ENCODE measurements at places on chromosomes 4 and X.

GRCh38 chr4:150068300-150068960, 9.8 kb upstream of the DCLK2 start:
- DNase-seq = no peak

DNA sequence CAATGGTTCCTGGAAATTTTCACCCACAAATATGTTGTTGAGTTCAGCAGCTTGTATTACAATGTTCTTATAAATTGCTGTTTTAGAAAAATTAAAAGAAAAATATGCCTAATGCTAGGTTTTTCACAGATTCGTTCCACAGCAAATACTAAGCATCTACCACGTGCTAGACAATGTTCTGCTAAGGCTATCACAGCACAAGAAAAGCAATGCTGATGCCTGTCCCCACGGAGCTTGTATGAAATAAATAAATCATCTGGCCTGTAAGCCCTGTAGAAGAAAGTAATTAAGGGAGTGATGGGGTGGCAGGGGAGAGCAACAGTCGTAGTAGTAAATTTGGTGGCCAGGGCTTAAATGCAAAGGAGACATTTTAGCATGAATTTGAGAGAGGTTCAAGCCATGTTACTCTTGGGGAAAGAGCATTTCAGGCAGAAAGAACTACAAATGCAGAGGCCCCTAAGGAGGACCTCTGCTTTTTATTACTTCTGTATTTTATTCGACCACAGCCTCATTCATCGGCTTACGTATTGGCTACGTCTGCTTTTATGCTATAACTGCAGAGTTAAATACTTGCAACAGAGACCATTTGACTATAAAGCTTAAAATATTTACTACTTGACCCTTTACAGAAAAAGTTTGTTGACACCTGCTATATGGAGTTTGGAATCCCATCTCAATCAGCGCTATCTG, 36.3 kb downstream of the ARAP2 start:
- DNase-seq = no peak

- no peak for DNase-seq
Observed at GRCh38 chrX:55636109-55636508, 12.9 kb downstream of the FOXR2 start.

DNA sequence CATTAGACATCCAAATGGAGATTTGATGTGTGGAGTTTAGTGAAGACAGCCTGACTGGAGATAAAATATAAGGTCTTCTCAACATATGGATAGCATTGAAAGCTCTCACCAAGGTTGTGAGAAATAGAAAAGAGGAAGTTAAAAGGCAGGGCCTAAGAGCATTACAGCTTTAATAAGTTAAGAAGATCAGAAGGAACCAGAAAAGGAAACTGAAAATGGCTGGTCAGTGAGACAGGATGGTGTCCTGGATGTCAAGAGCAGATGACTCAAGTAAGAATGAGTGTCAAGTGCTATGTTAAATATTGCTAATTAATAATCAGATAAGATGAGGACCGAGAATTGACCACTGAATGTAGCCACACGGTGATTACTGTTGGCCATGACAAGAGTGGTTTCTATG, 642.9 kb downstream of the STPG2 start:
- no peak for DNase-seq

- DNase-seq = no peak
Observed at GRCh38 chrX:63561425-63561824, 210.3 kb upstream of the SPIN4 start.

- DNase-seq = no peak
Observed at GRCh38 chr4:55879224-55879623, 25.8 kb downstream of the EXOC1 start.

GRCh38 chrX:54416965-54417364, 23.2 kb upstream of the TSR2 start:
- no peak for DNase-seq

- DNase-seq = no peak
Observed at GRCh38 chr4:38904090-38904666, 36.6 kb downstream of the FAM114A1 start.

GRCh38 chrX:45758738-45759397, 558.2 kb upstream of the DIPK2B start:
- DNase-seq = no peak

- DNase-seq = no peak
Observed at GRCh38 chr4:140659943-140660700, 91.4 kb upstream of the UCP1 start.

DNA sequence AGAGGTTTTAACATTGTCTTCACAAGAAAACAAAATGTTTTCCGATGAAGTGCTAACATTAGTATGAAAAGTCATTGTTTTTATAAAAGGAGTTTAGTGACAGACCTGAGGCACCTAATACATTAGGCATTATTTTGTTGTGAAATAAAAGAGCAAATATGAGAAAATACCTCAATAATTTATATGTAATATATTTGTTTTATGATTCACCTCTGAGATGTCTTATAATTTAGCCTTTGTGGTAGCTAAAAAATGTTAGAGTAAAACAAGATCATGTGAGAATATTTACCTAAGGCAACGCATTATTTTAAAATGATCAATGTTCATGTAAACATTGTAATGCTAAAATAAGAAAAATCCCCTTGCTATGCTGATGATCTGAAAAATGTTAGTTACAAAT, 100.9 kb upstream of the WDFY3 start:
- no peak for DNase-seq

DNA sequence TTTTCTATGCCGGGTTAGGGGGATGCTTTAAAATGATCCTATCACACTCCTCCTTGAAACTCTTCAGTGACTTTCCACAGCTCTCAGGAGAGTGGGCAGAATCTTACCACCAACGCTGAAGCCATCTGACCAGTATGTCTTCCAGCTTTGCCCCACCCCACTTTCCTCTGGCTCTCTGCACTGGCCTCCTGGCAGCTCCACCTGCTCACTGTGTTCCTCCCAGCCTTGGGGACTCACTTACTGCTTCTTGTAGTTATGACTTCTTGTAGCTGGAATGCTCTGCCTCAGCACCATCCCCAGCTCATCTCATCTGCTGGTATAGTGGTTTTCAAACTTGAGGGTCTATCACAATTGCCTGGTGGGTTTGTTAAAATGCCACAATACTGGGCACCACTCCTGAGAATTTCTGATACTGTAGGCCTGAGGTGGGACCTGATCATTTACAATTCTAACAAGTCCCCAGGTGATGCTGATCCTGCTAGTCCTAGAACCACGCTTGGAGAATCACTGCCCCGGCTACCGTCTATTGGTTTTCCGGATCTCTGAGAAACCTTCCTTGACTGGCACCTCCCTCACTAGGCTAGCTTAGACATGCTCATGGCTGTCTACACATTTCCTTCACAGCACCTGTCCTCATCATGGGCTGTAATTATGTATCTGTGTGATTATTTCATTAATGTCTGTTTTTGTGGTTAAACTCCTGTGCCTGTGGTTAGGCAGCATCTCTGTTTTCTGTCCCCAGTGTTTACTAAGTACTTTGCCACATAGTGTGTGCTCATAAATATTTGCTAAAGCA, 152.2 kb downstream of the MGST2 start:
- no peak for DNase-seq
